Tibial artery (tissue), 4 donors: ENCODE measurements at places on chromosomes 12 and 14.
A peak's percentile ranks its signal among the peaks of the same experiment; 100 is the strongest.

- no peak for DNase-seq
Observed at GRCh38 chr14:52079239-52079959, 10.5 kb upstream of the NID2 start.

GRCh38 chr12:70985850-70986249 lies 65.3 kb upstream of the PTPRR start:
- DNase-seq, result no peak

DNA sequence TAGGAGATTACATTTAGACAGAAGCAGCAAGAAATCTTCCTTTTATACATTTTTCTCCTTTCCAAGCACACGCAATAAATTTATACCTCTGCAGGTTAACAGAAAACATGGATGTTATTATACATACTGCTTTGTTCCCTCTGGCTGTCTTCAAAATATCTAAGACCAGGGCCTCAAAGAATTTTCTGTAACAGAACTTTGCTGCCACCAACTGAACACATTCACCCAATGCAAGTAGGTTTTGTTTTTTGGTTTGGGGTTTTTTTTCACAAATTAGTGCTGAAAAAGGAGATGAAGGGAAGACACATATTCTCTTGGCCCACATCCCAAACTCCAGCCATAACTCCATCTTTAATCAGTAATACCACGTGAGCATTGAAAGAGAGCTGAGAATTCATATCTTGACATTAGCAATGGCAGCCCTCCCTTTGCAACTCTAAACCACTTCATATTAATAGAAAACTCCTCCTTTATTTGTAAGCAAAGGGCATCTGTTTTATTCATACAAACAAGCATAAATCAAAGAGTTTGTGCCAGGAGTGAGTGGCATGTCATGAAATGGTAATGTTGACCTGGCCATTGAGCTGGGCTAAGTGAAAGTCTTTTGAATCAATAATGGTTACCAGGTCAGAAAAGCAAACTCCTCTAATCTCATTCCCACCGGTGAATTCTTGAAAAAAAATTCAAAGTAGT lies 150.8 kb upstream of the FSCB start:
- no peak for DNase-seq

DNA sequence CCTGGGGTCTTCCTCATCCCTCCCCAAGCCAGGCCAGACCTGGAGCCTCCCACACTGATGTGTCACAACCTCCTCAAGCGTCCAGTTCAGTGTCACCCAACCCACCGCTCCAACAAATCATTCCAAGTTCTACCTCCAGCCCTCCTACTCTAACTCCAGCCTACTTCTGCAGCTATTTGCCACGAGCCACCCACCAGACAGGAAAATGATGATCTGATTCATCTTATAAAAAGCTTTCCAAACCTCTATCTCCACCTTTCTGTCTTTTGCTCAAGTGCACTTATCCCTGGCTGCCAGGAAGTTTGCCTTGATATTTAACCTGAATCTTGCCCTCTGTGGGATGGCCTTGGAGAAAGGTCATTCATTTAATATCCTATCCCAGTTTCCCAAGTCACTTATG lies 30.2 kb downstream of the SMUG1 start:
- no peak for DNase-seq

DNA sequence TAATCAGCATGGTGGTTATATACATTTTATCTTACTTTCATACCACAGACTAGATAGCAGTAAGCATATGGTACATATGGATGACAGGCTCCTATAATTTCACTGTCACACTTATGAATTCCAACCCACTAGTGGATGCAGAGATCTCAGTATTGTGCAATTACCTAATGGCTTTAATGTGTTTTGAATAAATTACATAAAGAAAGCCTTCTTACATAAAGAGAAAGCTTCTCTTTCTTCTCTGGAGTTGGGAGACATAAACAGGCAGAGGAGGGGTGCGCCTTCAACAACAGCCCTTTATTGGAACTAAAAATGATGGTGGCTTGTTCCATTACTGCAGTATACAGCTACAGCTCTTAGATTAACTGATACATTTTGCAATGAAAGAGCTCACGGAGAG lies 52.6 kb downstream of the SAV1 start:
- no peak for DNase-seq

DNA sequence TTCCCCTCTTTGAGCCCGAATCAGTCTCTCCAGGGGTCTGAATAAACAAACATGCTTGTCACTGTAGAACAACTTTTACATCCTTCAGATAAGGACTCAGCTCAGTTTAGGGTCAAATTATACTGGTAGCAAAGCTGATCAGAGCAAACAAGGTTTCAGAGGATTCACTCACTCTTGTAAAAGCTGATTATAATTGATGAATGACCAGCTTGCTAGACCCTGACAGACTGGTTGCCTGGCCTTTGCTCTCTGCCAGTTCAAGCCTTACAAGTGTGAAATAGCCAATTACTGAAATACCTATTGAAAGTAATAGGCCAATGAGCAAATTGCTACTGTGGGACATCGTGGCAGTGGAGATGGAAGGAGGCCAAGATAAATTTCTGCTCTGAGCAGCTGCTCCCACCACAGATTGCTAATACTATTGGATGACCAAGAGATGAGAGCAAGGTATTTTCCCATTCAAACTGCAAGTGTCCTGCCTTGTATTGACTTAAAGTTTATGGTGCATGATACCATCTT lies 177.6 kb downstream of the PDZRN4 start:
- DNase-seq, result no peak

GRCh38 chr12:117738233-117738632 lies 230.6 kb downstream of the KSR2 start:
- DNase-seq, result no peak

GRCh38 chr14:75437201-75438143 lies 9.7 kb downstream of the JDP2 start:
- DNase-seq, result no peak

- peak; percentile 24 for DNase-seq
Observed at GRCh38 chr12:29769162-29769858, 14.4 kb downstream of the TMTC1 start.
